ENCODE measurements at places on chromosomes 4 and X.

DNA sequence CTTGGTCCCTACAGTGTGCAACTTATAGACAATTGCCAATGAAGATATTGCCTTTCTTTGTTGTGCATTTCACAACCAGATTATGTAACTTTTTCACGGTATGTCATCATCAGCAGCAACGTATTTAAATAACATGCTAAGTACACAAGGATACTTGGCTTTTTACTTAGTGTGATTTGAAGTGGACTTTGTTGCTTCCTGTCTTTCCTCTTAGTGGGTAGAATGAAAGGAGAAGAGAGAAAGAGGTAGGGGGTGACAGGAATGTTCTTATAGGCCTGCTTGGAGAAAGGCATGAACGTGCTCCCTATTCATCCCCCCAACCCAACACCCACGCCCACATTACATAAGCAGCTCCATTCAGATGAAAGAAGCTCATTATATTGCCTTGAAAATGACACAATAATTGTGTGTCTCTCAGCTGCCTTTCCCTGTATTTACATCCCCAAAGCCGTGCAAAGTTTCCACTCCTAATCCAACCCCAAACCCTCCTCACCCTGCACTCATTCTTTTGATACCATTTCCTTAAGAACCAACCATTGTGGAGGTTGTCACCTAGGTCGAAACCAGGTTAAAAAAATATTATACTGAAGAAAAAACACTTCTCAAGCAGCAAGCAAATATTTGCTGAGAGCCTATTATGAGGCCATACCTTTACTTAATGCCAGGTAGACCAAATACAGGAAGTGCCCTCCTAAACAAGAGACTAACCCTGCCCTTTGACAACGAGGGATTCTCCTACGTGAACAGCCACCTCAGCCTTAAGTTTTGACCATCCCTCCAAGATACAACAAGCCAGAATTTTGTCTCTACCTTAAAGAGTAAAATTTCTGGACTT, 25.2 kb upstream of the GK start:
- no peak for DNase-seq

DNA sequence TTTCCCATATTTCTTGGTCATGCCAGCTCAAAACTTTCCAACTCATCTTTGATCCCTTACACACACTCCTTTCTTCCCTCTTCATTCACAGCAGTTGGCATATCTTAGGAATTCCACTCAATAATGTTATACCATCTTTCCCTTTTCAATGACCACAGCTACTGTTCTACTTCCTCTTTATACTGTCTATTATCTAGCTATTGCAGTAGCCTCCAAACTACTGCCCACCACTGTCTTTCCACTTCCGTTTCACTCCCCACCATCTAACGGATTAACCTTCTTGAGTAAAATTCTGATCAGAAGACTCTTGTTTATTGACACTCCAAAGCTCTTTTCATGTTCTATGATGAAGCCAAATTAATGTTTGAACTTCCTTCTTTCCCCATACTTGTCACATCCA, 55.8 kb downstream of the ADAMTS3 start:
- no peak for DNase-seq

DNA sequence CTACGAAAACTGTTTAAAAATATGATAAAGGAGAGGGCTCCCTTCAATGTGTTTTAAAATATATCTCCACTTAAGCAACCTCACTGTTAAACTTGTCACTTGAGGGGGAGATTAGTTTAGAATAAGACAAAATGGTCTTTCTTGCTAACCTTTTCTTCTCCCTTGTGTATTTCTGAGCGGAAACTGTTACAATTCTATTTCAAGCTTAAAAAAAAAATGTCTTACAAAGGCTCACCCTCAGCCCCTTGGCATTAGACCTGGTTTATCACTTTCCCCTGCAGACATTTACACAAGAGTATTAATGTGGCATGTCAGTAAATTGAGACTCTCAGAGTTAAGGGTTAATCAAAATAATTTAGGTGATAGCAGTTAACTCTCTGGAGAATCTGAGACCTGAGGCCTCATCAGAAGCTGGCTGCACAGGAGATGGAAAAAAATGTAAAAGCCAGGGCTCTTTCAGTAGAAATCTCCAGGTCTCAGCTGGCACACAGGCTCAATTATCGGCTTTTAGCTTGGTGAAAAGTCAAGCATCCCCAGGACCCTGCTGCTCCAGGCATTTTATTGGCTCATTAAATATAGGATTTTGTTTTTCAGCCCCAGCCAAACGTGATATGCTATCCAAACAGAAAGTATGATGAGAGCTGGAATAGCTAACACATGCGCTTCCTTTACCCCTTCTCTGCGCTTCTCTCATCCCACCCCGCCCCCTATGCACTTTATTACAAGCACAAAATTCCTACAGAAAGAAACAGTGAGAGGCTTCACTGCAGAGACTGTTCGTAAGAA, 130.5 kb downstream of the PPA2 start:
- no peak for DNase-seq

DNA sequence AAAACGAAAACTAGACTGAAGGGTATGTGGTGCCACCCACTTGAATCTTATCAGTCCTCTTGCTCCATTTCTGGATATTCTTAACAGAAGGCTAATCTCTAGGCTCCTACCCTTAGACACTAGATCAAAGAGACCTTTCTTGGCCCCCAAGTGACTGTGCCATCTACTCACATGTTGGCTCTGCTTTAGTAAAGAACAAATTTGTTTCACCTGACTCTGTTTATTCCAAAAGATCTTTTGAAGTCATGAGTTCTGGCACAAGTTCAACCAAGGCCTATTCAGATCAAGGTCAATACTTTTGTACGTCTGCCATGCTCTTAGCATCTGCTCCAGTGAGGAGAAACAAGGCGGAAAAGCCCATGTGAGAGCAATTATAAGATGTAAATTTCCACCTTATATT, 37.3 kb downstream of the MAGEB17 start:
- no peak for DNase-seq

- no peak for DNase-seq
Observed at GRCh38 chr4:186265683-186266652, at the start of gene F11. Gene F11 (plus strand): TSS chr4:186266189. CDS start chr4:186267137, 948 bp downstream.

- no peak for DNase-seq
Observed at GRCh38 chrX:12332786-12333347, 194.6 kb downstream of the FRMPD4 start.

DNA sequence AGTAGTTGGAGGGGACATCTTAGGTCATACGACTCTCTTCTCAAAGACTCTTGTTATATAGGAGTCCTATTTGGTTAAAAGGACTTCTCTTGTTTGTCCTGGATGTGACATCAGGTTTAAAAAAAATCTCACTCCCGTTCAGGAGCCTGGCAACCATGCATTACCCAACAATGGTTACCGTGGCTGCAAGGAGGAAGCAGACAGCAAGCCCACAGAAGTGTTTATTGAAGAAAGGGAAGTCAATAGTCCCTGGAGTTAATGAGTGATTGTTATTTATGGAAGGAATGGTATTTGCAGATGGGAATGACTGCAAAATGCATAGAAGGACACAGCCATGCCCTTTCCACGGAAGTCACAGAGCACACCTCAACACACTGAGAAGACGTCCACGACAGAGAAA, 75.9 kb upstream of the ENPP6 start:
- DNase-seq = no peak

GRCh38 chr4:150164055-150164454, 85.8 kb downstream of the DCLK2 start:
- DNase-seq = no peak

DNA sequence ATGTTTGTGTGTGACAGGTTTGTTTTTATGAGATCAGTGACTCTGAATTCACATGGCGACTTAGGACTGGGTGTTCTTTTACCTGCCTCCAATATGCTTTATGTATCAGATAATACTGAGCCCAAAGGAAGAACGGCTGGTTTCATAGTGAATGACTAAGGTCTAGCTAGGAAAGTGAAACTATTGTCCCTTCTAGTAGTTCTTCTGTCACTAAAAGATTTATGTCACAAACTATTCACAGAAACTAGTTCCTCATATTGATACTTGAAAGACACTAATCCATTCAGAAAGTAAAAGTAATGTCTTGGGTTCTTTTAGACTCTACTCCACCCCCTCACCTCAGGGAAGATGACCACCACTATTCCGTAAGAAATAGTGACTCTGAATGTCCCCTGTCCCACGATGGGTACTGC, 81.7 kb downstream of the EGF start:
- DNase-seq = no peak

Measured in effector memory CD4-positive, alpha-beta T cell (primary cell).